ENCODE measurements at places on chromosomes 4 and X. TPM values are rescaled to one million over a fixed set of nuclear protein-coding genes. Genes with fewer than 3 reads are reported as not detected.

GAGE12H gene
- total RNA-seq, result not detected

GRCh38 chr4:153191795-153192363 is 12.4 kb upstream of the TRIM2 start:
- DNase-seq, result no peak

SLC16A2 gene
- not detected for total RNA-seq

- DNase-seq, result no peak
These were observed 187.8 kb downstream of the MID1IP1 start for GRCh38 chrX:38989076-38989475.

MAGEB1 gene
- not detected for total RNA-seq

Measured in OCI-LY7 (cell line).